GM23338 (cell line): ENCODE measurements at places on chromosomes 1 and 21. TPM values are rescaled to one million over a fixed set of nuclear protein-coding genes. Genes with fewer than 3 reads are reported as not detected.
A peak's percentile ranks its signal among the peaks of the same experiment; 100 is the strongest.

DNA sequence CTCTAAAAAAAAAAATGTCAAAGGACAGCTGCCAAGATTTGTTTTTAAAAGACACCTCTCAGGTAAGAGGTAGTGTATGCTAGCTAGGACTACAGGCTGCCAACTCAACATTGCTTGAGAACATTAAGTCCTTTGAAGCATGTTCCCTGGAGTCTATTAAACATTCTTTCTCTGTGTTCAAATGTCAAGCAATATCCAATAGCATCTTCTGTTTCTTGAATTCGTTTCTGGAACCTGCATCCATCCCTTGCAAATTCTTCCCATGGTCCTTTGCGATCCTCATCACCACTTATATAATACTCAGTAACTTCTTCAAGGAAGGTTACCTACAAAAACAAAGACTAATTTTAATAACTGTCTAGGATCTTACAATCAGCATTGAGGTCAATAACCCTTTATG lies 5.6 kb downstream of the PPP1R15B start:
- 0 out of 2 replicates have a peak overlapping the region, but pooled peaks have one; percentile 97 for H3K4me3 ChIP-seq
- peaks cover 24% of the 10 kb centered on the region for H3K36me3 ChIP-seq
- peaks cover 5% of the 10 kb centered on the region for H3K4me1 ChIP-seq
- no peak overlapping the region for H3K27ac ChIP-seq
- no peaks in the 10 kb centered on the region for H3K27me3 ChIP-seq

The TSPAN1 gene
- not detected in 2 replicates for total RNA-seq

GRCh38 chr1:23184212-23184934 lies 15.7 kb upstream of the LUZP1 start:
- no peaks in the 10 kb centered on the region for H3K4me1 ChIP-seq
- no peak overlapping the region for H3K4me3 ChIP-seq
- no peaks in the 10 kb centered on the region for H3K36me3 ChIP-seq
- peaks cover 2% of the 10 kb centered on the region for H3K27me3 ChIP-seq
- peak; percentile 96 for DNase-seq
- no peak overlapping the region for H3K27ac ChIP-seq

DNA sequence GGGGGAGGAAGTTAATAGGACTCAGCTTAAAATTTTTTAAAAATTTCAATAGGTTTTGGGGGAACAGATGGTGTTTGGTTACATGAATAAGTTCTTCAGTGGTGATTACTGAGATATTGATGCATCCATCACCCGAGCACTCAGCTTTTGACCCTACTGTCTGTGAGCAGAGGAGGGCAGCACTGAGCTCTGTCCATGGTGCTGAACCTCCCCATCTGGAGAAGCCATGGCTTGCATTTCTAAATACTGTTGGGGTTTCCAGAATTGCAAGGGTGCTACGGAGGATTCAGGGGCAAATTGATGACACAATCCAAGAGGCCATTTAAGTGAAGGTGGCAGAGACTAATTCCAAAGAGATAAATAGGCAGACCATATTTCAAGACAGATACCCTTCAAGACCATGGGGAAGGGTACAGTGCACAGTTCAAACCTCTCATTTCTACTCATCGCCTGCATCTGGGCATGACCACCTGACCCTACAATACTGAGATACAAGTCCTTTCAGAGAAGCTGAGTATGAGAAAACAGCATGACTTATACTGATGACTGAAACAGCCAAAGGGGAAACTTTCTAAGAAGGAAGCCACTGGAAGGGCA lies 17.2 kb downstream of the SYT2 start:
- H3K4me3 ChIP-seq = no peak overlapping the region
- H3K27ac ChIP-seq = no peak overlapping the region
- H3K27me3 ChIP-seq = no peaks in the 10 kb centered on the region
- H3K36me3 ChIP-seq = no peaks in the 10 kb centered on the region
- 0 out of 2 replicates have a peak, but pooled peaks cover 4% of the 10 kb centered on the region for H3K4me1 ChIP-seq

The MAP10 gene
- 2.8 and 3.3 TPM in 2 replicates for total RNA-seq
